Stimulated activated CD8-positive, alpha-beta memory T cell treated with anti-CD3 and anti-CD28 coated beads, Interleukin-4, amount 100 ng/mL, for 48 hours (primary cell): ENCODE measurements at places on chromosomes 4 and X.
A peak's percentile ranks its signal among the peaks of the same experiment; 100 is the strongest.

DNA sequence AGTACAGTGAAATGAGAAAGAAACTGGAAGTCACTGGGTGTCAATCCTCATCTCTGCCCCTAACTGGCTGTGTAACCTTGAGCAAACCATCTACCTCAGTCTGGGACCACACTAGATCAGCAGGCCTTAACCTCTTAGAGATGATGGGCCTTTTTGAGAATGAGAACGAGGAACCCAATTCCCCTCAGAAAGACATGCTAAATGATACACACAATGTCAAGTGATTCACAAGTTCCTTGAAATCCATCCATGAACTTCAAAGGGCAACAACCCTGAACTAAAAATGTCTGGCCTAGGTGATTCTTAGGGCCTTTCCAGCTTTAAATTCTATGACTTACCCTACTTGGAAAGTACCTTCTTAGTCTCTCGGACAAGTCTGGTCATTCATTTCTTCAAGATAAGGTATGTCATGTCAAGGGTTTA is 47.4 kb downstream of the ACSL4 start:
- no peak for DNase-seq

GRCh38 chr4:48710446-48711209 is 69.5 kb downstream of the FRYL start:
- DNase-seq, result no peak

DNA sequence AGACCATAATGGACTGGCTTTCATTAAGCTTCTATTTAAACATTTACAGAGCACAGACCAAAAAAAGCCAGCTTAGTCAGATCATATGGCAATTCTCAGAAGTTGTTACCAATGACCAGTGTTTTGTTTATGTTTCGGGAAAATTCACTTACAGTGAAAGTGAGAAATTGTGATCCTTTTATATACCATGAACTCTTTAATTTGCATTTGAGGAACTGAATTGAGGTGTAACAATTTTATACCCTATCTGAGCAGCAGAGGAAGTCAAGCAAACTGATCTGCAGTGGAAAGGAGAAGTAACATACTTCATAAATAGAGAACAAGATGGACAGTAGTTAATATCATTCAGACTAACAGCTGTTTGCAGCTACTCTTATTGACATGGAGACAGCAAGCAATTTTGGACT is 97.1 kb downstream of the TMA16 start:
- DNase-seq, result no peak

DNA sequence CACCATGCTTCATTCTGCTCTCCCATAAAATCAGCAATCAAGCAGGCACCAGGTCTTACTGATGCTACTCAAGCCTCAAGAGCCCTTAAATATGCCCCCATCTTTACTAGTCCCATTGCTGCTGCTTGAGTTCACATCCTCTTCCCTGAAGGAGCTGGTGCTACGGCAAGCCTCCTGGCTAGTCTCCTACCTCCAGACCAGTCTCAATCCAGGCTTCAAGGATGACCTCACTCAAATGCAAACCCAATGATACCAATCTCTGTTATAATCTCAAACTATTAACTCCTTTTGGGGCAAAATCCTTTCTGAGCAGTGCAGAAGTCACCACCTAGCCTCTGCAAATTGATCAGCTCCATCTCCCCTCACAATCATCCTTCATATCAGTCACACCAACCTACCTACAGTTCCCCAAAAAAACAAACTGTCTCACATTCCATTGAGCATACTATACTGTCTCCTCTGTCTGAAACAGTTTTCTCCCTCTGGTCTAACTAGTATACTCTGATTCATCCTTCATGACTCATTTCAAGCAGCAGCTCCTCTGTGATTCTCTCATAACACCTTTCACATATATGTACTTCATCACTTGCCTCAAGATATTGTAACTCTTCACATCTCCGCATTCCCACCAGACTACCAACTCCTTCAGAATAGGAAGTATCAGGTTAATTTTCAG is 30.0 kb downstream of the PAPSS1 start:
- DNase-seq, result no peak

GRCh38 chrX:71671043-71671780 is 3.9 kb downstream of the LOC101059915 start:
- DNase-seq, result peak; percentile 74

- no peak for DNase-seq
Observed at GRCh38 chr4:159906051-159906450, 803.2 kb downstream of the RAPGEF2 start.

DNA sequence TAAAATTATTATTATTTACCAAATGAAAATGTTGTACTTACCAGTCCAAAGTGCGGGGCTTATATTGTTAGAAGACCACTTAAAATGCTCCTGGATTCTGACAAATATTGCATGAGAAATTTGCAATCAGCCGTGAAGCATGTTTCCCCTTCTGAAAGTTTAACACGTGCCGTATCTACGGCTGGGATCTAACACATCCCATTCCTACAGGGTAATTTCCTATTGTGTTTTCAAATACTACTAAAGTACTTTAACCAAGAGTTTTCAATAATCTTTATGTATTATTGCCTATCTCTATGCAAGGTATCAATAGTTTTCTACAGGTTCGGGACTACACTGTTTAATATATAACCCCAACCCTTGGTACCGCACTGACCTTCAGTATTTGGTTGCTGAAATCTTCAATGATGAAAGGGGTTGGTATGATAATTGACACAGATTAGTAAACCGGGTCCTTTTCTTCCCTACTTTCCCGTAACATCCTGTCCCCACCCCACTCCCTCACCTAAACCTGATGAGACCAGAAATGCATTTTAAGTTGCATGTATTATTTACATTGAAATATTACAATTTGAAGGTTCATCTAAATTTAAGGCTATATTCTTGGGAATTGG is 795 bp upstream of the BRWD3 start:
- DNase-seq, result no peak

- DNase-seq, result peak; percentile 36
Observed at GRCh38 chr4:152937336-152938236, 1.5 kb downstream of the FHDC1 start.
